Common myeloid progenitor, CD34-positive (primary cell): ENCODE measurements at places on chromosomes 5 and 9.

DNA sequence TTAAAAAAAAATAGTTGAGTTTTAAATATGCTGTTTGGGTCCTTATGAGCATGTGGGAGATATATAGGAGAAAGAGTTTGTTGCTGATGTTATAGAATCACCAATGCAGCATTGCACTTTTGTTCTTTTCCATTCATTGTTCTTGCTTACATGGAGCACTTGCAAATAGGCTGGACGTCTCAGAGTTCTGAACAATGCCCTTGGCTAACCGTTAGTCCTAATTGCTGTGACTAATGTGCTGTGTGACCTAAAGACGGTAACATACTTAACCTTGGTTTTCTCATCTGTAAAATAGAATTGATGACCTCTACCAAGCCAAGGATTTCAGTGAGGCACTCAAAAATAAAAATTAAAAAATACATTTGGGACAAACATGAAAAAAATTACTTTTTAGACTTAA is 29.8 kb downstream of the PIK3R1 start:
- DNase-seq: no peak

GRCh38 chr9:4866239-4866969 is 73.7 kb downstream of the RCL1 start:
- no peak for DNase-seq

DNA sequence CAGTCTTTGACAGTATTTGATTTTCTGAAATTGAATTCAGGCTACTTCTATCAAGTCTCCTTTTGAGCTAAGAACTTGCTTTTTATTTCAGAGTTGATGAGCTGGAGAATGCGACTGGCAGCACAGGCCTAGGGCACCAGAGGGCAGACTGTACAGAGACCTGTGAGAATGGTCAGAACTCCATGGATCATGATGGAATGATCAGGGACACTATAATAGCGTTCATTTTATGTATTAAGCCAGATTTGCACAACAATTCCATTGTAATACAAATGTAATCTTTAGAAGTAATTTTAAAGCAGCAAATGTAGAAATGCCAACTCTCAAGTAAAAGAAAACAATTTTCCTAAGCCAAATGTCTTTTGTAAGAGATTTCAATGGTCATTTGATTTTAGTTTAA is 902.4 kb downstream of the NR2F1-AS1 start:
- no peak for DNase-seq

GRCh38 chr5:159058716-159059636 is 40.7 kb downstream of the EBF1 start:
- DNase-seq: no peak
